SW 1271 (cell line): ENCODE measurements at places on chromosomes 2 and 18.

- no peak for DNase-seq
Observed at GRCh38 chr2:218375212-218375611, 6.9 kb upstream of the SLC11A1 start.

DNA sequence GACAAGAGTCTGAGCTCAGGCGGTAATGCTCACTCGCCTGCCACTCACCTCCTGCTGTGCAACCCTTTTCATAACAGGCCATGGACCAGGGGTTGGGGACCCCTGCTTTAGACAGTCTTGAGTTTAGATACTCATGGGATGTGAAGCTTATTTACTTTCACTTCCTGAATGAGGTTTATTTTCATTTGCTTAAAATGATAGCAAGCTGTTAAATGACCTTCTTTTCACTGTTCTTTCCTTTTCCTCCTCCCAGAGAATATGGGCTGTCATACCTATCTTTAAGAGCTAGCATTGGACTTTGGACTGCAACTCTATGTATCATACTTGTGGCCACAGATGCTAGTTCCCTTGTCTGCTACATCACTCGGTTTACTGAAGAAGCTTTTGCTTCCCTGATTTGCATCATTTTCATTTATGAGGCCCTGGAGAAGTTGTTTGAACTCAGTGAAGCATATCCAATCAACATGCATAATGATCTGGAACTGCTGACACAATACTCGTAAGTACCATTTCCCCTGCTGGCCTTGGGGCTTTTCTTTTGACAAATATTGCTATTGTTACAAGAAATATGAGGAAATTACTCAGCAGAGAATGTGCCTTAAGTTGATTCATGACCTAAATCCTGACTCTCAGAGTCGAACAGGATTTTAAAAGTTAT lies 168.5 kb downstream of the DPP4 start:
- DNase-seq, result no peak

DNA sequence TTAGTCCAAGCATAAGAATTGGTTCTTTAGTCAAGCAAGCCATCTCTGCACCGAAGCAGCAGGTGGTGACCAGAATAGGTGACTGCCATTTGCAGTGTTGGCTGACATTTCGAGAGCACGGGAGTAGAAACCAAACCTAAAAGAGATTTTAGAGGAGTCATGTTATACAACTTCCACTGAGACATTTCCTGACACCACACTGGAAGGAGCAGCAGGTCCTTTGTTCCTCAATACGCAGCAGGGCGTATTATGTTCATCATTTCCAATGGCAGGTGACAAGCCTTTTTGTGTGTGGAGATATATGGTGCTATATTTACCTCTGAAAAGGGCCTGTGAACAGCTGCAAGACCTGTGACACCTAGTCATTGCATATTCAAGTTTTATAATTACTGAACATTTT lies 418.8 kb upstream of the NETO1 start:
- DNase-seq, result no peak

DNA sequence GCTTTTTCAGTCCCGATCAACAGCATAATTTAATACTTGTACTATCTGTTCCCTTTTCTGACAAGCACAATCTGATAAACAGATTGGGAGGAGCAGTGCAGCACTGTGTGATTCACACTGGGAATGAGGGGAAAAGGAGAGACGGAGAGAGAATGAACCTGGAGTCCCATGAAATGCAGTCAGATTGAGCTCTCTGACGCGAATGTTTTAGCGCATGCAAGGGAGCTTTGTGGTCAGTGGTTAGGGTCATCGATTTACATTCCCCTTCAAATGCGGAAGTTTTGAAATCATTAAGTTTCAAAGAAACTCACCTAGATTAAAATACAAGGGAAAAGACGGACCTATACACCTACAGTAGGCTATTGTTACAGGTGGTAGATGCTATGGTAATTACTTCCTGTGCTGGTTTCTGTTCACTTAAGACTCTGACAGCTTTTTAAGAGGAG lies 99.6 kb downstream of the KCTD1 start:
- DNase-seq, result no peak
